ENCODE measurements at places on chromosomes 2 and 18.
A peak's percentile ranks its signal among the peaks of the same experiment; 100 is the strongest.

DNA sequence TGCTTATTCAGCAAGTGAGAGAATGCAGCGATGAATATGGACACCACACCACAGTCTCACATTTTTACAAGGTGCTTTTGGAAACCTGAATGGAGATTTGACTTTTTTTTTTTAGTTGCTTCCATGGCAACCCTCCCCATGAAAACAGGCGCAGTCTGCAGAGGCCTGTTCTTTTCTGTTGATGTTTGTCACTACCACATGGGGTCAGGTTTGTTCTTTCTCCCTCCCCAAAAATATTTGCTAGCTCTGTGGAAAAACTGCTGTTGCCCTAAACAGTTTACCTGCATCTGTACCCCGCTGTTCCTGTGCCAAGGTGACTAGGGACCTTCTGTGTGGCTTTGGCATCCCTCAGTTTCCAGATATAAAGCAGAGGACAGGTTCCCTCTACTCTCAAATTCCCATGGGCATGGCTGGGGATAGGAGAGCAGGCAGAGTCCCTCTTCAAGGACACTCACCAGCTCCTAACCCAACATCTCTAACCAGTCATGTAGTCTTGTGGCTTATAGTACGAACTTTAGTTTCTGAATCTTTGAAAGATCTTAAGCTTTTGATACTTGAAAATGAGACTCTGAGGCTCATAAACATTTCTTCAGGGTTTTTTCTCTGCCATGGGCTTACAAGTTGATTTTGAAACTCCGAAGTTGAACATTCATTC, 14.7 kb upstream of the MAPRE2 start:
- DNase-seq, result no peak

DNA sequence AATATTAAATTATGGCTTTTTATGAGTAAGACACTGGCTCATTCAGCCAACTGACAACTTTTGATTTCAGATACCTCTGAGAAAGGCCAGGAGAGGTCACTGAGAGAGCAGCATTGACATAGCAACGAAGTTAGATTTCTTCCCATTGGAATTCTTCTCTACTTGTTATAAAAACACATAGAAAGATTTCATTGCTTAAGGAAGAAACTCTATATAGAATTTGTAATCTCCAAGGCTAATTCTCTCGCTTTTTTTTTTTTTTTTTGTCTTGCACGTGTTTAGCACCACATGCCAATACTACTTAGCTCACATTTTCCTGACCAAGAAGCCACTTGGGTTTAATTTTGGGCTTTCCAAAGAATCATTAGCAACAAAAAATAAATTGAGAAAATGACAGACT, 233.7 kb downstream of the CALCRL start:
- no peak for DNase-seq

- DNase-seq, result no peak
These were observed 282.0 kb upstream of the REV1 start for GRCh38 chr2:99771681-99772333.

GRCh38 chr2:235265348-235265965, 228.4 kb upstream of the AGAP1 start:
- no peak for DNase-seq

DNA sequence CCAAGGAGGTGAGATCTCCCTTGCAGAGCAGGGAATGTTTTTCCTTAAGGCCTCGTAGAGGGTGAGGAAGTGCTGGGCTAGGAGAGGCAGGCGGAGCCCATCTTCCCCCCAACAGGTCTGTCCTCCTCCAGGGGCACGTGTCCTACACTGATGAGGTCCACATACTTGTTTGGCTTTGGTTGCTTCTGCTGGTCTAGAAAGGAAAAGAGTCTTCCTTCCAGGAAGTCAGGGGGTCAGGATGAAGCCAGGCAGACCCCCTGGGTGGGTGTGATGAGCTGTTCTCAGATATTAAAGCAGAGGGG, 6.0 kb downstream of the SH3BP4 start:
- no peak for DNase-seq

DNA sequence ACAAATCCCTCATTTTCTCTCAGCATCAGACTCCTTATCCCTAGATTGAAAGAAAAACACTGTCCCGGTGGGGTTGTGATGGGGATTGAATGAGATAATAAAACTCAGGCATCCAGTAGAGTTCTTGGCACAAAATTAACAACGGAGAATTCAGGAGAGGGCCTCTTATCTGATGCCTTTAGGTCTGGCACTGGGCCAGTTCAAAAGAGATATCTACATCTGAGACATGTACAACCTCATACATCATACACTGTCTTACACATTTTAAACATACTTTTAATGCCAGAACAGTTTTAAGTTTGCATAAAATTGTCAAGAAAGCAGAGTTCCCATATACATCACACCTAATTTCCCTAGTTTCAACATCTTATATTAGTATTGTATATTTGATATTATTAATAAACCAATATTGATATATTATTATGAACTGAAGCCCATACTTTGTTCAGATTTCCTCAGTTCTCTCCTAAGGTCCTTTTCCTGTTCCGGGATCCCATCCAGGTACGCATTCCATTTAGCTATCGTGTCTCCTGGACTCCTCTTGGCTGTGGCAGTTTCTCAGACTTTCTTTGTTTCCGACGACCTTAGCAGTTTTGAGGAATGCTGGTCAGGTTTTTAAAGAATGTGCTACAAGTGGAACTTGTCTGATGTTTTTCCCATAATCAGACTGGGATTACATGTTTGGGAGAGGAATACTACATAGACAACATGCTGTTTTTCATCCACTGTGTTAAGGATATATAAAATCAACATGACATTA, 27.8 kb downstream of the NXPH2 start:
- DNase-seq, result peak; percentile 61

DNA sequence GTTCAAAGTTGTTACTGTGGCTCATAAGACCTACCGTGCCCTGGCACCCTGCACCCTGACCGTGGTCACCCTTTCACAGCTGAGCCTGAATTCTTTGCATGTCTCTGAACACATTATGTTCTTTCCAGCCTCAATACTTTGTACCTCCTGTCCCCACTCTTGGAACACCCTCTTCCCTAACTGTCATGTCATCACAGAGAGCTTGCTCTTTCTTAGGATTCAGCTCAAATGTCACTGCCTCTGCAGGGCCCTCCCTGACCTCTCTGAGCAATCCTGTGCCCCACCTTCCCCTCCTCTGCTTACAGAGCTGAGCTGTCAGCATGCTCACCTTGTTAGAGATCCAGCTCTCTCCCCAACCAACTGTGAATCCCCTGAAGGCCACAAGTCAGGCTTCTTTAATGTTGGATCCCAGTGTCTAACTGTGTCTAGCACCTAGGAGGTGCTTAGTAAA, 15.0 kb downstream of the PRKAG3 start:
- DNase-seq, result no peak

DNA sequence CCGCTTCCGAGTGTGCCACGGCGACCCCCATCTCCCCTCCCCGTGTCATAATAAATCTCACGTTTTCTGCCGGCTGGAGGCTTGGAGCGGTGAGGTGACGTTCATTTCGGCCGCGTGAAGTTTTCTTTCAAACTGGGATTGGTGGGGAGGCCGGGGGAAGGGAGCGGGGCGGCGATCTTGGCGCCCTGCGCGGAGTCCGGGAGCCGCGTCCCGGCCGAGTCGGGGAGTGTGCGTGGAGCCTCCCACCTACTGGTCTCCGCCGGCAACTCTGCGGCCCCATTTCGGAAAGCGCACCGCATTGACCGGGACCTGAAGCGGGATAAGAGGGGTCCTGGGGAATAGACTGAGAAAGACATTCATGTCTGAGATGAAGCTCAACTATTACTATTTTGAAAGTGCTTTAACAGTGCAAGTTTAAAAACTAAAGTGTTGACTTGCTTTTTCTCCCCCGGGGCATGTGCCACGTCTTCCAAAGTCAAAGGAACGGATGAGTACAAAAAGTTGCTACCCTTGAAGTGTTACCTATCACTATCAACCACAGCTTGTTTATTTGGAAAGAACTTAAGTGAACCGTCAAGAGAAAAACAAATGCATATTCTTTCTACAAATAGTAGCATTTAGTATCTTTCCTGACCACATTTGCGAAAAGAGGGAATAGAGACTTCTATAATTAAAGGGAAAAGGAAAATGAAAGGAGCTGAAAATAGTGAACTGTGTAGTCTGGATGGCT, 818 bp upstream of the IKZF2 start:
- peak; percentile 58 for DNase-seq

DNA sequence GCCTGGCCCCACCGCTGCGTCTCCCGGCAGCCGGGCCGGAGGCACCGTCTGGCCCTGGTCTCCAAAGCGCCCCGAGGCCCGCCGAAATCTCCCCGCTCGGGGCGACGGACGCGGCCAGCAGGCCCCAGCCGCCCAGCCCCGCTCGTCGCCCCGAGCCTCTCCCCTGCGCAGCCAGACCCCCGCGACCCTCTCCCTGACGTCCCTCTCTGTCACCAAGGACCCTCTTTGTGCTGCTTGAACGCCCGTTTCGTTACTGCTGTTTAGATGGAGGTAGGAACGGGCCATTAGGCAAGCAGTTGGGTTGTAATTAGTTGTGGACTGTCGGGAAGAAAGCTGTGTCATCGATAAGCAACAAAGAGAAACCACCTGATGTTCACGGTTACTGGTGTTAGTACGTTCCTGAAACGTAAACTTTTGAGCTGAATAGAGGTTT, 686 bp downstream of the UBXN4 start:
- DNase-seq, result peak; percentile 44

- no peak for DNase-seq
These were observed 230.4 kb upstream of the HS6ST1 start for GRCh38 chr2:128549094-128549493.

- DNase-seq, result no peak
These were observed 21.0 kb upstream of the MCFD2 start for GRCh38 chr2:46936566-46936965.

GRCh38 chr2:68185541-68186164, 28.0 kb downstream of the PNO1 start:
- peak; percentile 60 for DNase-seq

DNA sequence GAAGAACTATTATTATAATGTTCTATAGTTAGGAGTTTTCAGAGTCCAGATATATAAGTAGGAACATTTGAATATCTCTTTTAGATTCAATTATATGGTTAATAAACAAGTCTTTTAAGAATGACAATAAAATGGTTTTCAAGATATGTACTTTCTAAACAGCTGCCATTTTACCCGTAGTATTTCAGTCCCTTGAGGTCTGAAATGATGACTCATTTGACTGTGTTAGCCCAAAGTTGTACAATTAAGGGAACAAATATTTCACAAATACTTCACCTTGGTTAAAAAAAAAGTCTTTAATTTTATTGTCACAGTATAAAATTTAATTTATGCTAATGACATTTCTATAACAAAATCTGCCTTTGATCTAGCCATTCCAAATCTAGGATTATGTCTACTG, 91.6 kb upstream of the TANK start:
- DNase-seq, result no peak

Data from urothelium cell line (cell line).